ENCODE measurements at places on chromosomes 7 and 10.
A peak's percentile ranks its signal among the peaks of the same experiment; 100 is the strongest.

GRCh38 chr7:67422601-67423000 is 426.0 kb downstream of the TYW1 start:
- DNase-seq = no peak

DNA sequence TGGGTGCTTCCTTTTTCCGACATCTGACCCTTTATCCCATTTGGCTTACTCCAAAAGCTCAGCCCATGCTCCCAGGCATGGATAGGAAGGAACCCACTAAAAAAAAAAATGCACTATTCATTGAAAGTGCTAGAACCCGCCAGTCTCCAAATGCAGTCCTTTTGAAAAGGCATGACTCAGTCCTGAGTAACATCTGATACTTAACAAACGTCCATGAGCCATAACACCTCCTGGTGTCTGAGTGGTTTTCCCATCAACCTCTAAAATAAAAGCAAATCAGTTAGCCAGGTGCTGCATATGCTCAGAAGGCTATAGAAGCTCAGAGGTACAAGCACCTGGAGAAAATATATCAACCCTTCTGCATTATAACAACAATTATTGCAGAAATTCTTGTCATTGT is 45.0 kb upstream of the CACUL1 start:
- peak; percentile 5 for DNase-seq

GRCh38 chr7:31052841-31053601 is 913 bp downstream of the ADCYAP1R1 start:
- DNase-seq = no peak

GRCh38 chr10:124722798-124723783 is 21.1 kb downstream of the FAM53B start:
- DNase-seq = no peak

GRCh38 chr7:105210721-105211205 is 178.0 kb downstream of the SRPK2 start:
- no peak for DNase-seq
